ENCODE measurements at places on chromosomes 3 and 15. TPM values are rescaled to one million over a fixed set of nuclear protein-coding genes. Genes with fewer than 3 reads are reported as not detected.

DNA sequence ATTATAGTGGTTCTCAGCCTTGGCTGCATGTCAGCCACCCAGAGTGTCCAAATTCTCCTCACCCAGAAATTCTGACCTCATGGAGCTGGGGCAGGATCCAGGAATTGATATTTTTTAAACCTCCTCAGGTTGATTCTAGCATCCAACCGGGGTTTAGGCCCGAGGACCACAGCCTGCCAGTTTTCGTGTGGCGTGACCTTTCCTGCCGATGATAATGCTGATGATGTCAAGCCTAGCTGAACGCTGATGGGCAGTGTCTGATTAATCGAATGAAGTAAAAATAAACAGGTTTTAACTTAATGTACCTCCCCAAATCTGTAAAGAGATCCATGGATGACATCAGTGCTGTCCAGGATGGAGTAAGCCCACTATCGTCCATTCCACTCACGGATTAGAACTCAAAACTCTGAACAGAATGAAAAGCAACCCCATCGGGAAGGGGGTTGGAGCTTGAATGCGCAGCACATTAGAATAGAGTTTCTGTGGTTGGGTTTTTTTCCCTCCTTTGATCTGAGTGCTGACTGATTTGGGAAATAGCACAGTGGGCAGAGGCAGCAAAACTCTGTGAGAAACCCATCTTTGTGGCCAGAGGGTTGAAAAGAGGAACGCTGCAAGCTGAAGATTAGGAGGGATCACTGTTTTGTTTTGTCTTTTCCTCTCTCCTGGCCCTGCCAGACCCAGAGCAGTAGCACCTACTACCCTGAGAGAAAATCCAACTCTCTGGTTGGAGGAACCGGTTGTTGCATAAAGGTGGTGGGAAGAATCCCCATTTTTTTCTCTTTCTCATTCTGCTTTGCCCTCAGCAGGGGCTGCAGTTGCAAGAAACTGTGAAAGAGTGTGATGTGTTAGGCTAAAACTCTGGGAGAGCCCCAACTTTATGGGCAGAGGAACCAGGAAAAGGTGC lies 153.9 kb downstream of the APBA2 start:
- H3K36me3 ChIP-seq: no peaks in the 10 kb centered on the region
- no peaks in the 10 kb centered on the region for H3K27me3 ChIP-seq
- no peak for DNase-seq

DNA sequence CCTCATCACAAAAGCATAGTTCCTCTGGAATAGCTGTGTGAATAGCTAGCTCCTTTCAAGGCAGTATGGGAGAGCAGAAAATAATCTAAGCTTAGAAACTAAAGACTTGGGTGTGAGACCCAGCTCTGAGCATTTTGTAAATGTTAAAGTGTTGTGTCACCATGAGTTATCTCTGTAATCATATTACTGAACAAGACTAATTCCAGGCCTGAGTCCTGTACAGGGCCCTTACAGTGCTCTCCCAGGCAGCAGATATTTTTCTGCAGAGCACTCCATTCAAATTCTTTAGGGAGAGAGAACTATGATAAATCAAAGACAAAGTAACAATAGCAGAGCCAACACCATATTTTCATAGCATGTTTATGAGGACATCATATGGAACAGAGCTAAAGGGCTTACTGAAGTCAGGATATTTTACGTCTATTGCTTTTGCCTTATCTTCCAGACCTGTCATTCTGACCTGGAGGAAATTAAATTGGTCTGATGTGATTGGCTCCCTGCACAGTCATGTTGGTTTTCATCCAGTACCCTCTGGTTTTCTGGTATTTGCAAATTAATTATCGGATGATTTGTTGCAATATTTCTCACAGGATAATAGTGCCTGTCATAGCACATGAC lies 172.6 kb upstream of the PPP2R3A start:
- no peaks in the 10 kb centered on the region for H3K27me3 ChIP-seq
- H3K4me1 ChIP-seq: no peaks in the 10 kb centered on the region
- H3K4me3 ChIP-seq: no peak overlapping the region
- no peak overlapping the region for H3K27ac ChIP-seq
- no peaks in the 10 kb centered on the region for H3K36me3 ChIP-seq

DNA sequence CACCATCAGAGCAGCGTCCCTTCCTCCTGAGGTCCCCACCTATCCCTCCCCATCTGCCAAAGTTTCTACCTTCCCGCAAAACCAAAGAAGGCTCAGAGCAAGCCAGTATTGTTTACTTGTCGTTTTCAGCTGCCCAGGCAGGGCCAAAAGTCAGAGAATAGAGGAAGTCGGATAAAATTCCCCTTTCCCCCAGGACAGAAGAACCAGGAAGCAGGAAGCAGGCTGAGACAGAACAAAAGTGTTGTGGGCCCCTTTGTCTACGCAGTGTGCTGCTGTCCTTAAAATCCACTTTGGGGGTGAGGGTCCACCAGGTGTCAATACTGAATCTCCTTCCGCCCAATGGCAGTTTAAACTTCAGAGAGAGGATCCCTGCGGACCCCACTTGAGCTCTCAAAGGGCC lies 18.5 kb upstream of the RPL32 start:
- no peak for DNase-seq
- no peak overlapping the region for H3K27ac ChIP-seq
- no peaks in the 10 kb centered on the region for H3K4me1 ChIP-seq
- no peaks in the 10 kb centered on the region for H3K36me3 ChIP-seq
- no peak overlapping the region for H3K4me3 ChIP-seq

STRIT1 gene
- total RNA-seq: not detected

All from neural crest cell (in vitro differentiated cells).